ENCODE measurements at places on chromosomes 5 and 9. TPM values are rescaled to one million over a fixed set of nuclear protein-coding genes. Genes with fewer than 3 reads are reported as not detected.

The SLC34A1 gene
- not detected for total RNA-seq

The SPRY4 gene
- total RNA-seq, result 26.3 TPM

The CCL27 gene
- total RNA-seq, result 0.33 TPM

The GLE1 gene
- total RNA-seq, result 29.2 TPM

The AHRR gene
- total RNA-seq, result 1.0 TPM

The KIF4B gene
- total RNA-seq, result not detected

The LRRC19 gene
- total RNA-seq, result not detected

DNA sequence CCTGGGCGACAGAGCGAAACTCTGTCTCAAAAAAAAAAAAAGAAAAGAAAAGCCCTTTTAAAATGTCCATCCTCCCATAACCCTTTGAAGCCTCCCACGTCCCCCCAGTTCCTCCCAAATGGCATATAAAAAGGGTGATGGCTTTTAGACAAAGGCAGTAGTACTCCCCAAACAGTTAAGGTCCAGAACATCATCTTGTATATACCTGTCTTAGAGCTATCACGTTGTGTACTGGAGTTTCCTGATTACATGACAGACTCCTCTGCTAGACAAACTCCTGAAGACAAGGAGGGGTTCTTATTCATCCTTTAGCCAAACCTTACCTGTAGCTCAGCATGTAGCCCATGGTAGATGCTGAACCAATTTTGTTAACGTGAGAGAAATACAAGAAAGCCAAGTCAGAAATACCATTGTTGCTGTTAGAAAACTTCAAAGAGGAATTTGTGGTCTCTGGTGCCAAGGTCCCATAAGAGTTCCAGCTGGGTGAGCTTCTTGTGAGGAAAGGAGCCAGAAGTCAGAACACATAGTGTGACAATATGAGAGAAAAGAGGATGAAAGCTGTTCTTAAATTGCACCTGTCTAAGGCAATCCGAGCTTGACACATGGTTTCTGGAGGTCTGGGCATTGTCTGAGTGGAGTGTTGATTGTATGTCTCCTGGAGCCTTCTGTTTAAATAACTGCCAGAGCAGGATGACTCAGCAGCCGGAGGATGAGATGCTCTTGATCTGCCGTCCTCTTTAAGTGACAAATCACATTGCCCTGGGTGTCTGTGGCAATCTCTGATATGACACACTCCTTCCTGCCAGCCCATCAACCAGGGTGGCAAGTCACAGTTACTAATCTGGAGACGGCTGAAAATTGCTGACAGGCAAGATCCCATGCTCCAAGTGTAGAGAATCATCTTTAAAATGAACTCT, 69.1 kb downstream of the ARRDC3 start:
- H3K4me1 ChIP-seq, result peaks cover 20% of the 10 kb centered on the region
- H3K27me3 ChIP-seq, result no peaks in the 10 kb centered on the region
- no peaks in the 10 kb centered on the region for H3K36me3 ChIP-seq
- peak; percentile 98 for DNase-seq
- no peak overlapping the region for H3K4me3 ChIP-seq
- H3K27ac ChIP-seq, result peak overlapping the region; percentile 51

DNA sequence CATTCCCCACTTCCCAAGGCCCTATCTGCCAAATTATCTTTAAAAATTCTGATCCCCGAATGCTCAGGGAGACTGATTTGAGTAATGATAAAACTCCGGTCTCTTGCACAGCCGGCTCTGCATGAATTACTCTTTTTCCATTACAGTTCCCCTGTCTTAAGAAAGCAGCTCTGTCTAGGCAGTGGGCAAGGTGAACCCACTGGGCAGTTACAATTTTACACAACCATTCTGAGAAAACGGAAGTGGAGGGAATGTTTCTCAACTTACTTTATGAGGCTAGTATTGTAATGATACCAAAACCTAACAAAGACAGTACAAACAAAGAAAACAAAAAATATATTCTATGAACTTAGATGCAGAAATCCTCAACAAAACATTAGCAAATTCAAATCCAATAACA, 100.0 kb downstream of the MCTP1 start:
- no peaks in the 10 kb centered on the region for H3K4me1 ChIP-seq
- H3K4me3 ChIP-seq, result no peak overlapping the region
- no peak for DNase-seq
- no peaks in the 10 kb centered on the region for H3K27me3 ChIP-seq
- no peaks in the 10 kb centered on the region for H3K36me3 ChIP-seq

DNA sequence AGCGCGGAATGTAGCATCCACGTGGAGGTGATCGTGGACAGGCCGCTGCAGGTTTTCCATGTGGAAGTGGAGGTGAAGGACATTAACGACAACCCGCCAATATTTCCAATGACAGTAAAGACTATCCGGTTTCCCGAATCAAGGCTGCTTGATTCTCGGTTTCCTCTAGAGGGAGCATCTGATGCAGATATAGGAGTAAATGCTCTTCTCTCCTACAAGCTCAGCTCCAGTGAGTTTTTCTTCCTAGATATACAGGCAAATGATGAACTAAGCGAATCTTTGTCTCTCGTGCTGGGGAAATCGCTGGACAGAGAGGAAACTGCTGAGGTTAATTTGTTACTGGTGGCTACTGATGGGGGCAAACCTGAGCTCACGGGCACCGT, 598 bp downstream of the PCDHA2 start:
- H3K36me3 ChIP-seq, result no peaks in the 10 kb centered on the region
- DNase-seq, result no peak
- no peak overlapping the region for H3K27ac ChIP-seq
- H3K27me3 ChIP-seq, result no peaks in the 10 kb centered on the region

DNA sequence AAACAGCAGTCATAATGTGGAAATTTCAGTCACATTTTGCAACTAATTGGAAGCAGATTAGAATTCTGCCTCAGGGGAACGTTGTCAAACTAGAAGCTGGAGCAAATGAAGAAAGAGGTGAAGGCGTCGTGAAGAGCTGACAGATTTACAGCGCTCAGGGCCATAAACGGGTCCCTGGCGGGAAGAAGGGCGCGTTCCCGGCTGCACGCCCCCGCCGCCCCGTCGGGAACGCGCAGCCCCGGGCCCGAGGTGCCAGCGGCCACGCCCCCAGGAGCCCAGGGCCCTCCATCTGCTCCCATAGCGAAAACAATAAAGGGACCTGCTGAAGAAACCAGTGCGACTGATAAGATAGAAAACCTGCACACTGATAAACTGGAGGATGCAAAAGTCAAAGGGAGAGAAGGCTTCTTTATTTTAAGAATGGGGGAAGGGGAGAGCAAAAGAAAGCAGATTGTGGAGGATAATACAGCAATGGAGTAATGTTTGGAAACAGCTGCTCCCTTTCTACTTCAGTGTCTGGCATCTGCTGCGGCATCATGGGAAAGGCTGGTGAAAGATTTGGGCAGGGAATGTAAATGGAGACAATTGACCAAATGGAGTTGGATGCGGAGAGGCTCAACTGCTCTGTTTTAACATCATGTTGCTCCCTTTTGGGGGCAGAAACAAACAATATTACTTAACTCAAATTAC, 11.1 kb downstream of the ZNF608 start:
- H3K4me3 ChIP-seq, result peak overlapping the region; percentile 38
- H3K4me1 ChIP-seq, result no peaks in the 10 kb centered on the region
- DNase-seq, result no peak
- no peaks in the 10 kb centered on the region for H3K27me3 ChIP-seq
- no peak overlapping the region for H3K27ac ChIP-seq
- no peaks in the 10 kb centered on the region for H3K36me3 ChIP-seq

DNA sequence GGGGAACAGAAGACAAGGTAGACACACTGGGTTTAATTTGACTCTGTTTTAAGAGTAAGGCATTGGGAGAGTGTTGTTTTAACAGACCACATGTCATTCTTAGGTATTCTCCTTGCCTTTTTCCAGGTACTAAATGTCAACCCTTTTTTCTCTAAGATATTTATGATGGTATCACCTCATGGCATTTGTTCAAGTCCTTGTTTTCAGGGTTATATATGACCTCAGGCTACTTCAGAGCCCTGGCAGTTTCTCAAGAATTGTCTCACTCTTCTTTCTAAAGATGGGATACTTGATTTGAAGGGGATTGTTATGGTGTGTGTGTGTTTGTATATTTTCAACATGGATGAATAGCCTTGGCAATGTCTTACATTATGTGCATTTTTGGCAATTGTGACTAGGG, 131.1 kb upstream of the ACTBL2 start:
- H3K36me3 ChIP-seq, result no peaks in the 10 kb centered on the region
- H3K27me3 ChIP-seq, result no peaks in the 10 kb centered on the region
- H3K4me1 ChIP-seq, result no peaks in the 10 kb centered on the region
- no peak overlapping the region for H3K27ac ChIP-seq
- no peak for DNase-seq

- no peak overlapping the region for H3K27ac ChIP-seq
- no peaks in the 10 kb centered on the region for H3K4me1 ChIP-seq
- DNase-seq, result no peak
- H3K36me3 ChIP-seq, result no peaks in the 10 kb centered on the region
- no peaks in the 10 kb centered on the region for H3K27me3 ChIP-seq
Measured at GRCh38 chr5:150130493-150130922, 25.1 kb downstream of the PDGFRB start.

GRCh38 chr5:128869970-128870369, 95.3 kb upstream of the SLC27A6 start:
- DNase-seq, result no peak
- H3K27me3 ChIP-seq, result no peaks in the 10 kb centered on the region
- H3K36me3 ChIP-seq, result no peaks in the 10 kb centered on the region
- no peaks in the 10 kb centered on the region for H3K4me1 ChIP-seq

DNA sequence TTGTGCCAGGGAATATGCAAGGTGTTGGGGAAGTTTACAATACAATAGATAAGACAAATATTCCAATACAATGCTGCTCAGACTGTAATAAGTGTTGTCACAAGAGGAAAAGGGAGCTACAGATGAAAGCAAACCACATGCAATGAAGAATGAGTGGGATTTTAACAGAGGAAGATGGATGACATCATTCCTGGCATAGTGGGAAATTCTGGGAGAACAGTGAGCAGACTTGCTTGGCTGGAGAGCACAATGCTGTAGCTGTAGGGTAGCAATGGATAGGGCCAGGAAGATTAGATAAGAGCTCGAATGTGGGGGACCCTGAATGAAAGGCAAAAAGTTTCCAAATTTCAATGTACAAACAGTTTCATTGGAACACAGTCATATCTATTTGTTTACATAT, 9.5 kb upstream of the DPYSL3 start:
- no peaks in the 10 kb centered on the region for H3K4me1 ChIP-seq
- no peak overlapping the region for H3K27ac ChIP-seq
- peaks cover 4% of the 10 kb centered on the region for H3K27me3 ChIP-seq
- no peak for DNase-seq
- H3K4me3 ChIP-seq, result no peak overlapping the region
- H3K36me3 ChIP-seq, result no peaks in the 10 kb centered on the region

- no peak overlapping the region for H3K27ac ChIP-seq
- no peaks in the 10 kb centered on the region for H3K36me3 ChIP-seq
- peaks cover 2% of the 10 kb centered on the region for H3K27me3 ChIP-seq
- DNase-seq, result no peak
- H3K4me1 ChIP-seq, result no peaks in the 10 kb centered on the region
Measured at GRCh38 chr9:21788752-21789151, 13.7 kb upstream of the MTAP start.

DNA sequence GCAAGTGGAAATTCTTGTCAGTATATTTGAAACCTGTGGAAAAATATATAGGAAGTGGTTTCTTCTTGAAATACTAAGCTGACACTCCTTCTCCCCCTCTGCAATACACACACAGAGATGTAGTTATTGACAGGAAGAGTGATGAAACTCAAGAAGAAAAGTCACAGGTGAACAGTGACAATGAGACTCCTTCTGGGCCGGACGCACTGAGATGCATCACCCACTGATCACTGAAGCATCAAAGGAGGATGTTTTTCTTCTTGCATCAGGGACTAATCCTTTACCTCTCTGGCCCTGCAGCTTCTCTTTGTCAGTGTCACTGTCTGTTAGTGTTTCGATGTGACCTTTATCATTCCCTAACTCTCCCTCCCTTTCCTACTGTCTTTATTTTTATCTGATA, 1864.2 kb upstream of the C9orf72 start:
- DNase-seq, result no peak
- no peaks in the 10 kb centered on the region for H3K27me3 ChIP-seq
- no peak overlapping the region for H3K27ac ChIP-seq
- H3K36me3 ChIP-seq, result no peaks in the 10 kb centered on the region

GRCh38 chr5:98206566-98206965, 566.9 kb upstream of the RGMB start:
- no peaks in the 10 kb centered on the region for H3K27me3 ChIP-seq
- no peaks in the 10 kb centered on the region for H3K36me3 ChIP-seq
- H3K4me1 ChIP-seq, result no peaks in the 10 kb centered on the region
- H3K4me3 ChIP-seq, result no peak overlapping the region
- no peak for DNase-seq
- no peak overlapping the region for H3K27ac ChIP-seq

DNA sequence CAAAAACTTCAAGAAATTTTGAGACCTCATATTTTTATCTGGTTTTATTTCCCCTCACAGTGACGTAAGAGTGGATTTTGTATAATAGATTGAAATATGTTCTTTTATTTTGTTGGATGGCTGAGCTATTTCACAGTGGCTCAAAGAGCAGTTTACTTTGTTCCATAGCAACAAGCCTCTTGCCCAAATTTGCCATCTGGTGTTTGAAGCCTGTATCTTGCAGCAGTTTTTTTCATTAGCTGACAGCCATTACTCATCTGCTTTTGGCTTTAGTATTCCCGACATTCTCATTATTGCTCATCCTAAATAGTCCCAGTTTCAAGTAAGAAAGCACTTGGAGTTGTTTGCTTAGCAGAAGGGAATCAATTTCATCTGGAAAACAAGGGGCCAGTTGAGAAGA, 36.3 kb downstream of the GDA start:
- H3K4me3 ChIP-seq, result no peak overlapping the region
- no peak for DNase-seq
- no peaks in the 10 kb centered on the region for H3K4me1 ChIP-seq

GRCh38 chr9:31983895-31984294, 400.5 kb upstream of the ACO1 start:
- H3K27me3 ChIP-seq, result no peaks in the 10 kb centered on the region
- no peaks in the 10 kb centered on the region for H3K4me1 ChIP-seq
- H3K27ac ChIP-seq, result no peak overlapping the region

- H3K4me1 ChIP-seq, result no peaks in the 10 kb centered on the region
- H3K27me3 ChIP-seq, result no peaks in the 10 kb centered on the region
- H3K36me3 ChIP-seq, result no peaks in the 10 kb centered on the region
Measured at GRCh38 chr5:23269981-23270380, 237.4 kb upstream of the PRDM9 start.

- no peak overlapping the region for H3K27ac ChIP-seq
- H3K4me3 ChIP-seq, result no peak overlapping the region
- no peak for DNase-seq
- H3K27me3 ChIP-seq, result no peaks in the 10 kb centered on the region
- no peaks in the 10 kb centered on the region for H3K36me3 ChIP-seq
Measured at GRCh38 chr5:140608722-140609121, 24.3 kb downstream of the CD14 start.

- peak overlapping the region; percentile 53 for H3K4me3 ChIP-seq
- no peaks in the 10 kb centered on the region for H3K27me3 ChIP-seq
- peak; percentile 97 for DNase-seq
- peaks cover 16% of the 10 kb centered on the region for H3K4me1 ChIP-seq
- no peaks in the 10 kb centered on the region for H3K36me3 ChIP-seq
Measured at GRCh38 chr5:134466241-134467069, 54.8 kb upstream of the CDKN2AIPNL start.

GRCh38 chr5:119418606-119419100, 33.6 kb upstream of the HSD17B4 start:
- H3K36me3 ChIP-seq, result no peaks in the 10 kb centered on the region
- no peak overlapping the region for H3K27ac ChIP-seq
- no peak for DNase-seq
- H3K27me3 ChIP-seq, result no peaks in the 10 kb centered on the region
- no peaks in the 10 kb centered on the region for H3K4me1 ChIP-seq

GRCh38 chr9:2872250-2872930, 28.5 kb upstream of the PUM3 start:
- H3K4me3 ChIP-seq, result no peak overlapping the region
- H3K4me1 ChIP-seq, result peaks cover 6% of the 10 kb centered on the region
- H3K27me3 ChIP-seq, result peaks cover 2% of the 10 kb centered on the region
